ENCODE measurements at places on chromosomes 5 and 9.

- DNase-seq, result no peak
Measured at GRCh38 chr9:124248066-124248465, 9.7 kb upstream of the NEK6 start.

DNA sequence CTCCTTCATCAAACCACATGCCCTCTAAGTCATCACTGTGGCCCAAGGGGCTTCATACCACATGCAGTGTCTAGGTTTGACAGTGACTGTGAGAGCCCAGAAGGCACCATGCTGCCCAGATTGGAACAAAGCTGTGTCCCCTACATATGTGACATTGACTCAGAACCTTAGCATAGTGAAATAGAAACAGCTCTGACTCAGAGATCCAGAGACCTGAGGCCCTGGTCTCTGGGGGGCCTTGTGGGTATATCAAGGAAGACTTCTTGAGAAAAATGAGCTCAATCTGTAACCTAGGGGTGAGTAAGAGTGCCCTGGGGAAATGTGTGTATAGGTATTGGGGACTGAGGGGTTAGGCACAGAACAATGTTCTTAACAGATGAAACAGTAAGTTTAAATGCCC, 7.1 kb upstream of the ENTREP1 start:
- no peak for DNase-seq

DNA sequence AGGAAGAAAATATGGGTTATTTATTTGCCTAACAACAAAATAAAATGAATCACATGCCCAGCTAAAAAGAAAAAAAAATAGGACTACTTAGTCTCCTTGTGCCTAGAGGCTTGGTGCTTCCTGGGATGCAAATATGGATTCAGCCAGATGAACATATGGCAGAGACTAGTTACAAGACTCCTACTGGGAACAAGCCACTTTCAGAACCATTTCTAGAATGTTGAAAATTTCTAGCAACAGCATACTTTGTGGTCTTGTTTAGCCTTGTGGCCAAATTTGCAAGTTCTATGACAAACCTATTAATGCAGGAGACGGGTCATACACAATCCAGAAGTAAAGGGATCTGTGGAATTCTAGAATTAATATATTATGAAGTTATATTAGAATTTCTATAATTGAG, 198.7 kb downstream of the CHSY3 start:
- DNase-seq, result no peak

DNA sequence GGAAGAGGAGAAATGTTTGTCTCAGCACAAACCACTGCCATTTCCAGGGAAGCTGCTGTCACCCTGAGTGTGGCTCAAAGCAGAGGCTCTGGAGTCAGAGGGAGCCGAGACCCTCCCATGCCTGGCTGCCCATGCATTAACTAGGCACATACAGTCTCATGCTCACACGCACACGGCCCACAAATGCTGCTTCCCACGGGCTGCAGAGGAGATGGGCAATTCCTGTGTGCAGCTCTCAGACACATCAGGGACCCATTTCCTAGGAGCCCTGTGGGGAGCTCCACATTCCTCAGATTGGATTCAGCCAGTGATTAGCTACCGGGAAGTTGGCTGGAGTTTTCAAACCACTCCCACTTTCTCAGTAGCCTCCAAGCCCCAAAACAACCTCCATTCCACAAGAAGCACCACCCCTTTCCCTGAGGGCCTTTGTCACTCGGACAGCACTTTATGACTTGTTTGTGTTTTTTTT, 9.1 kb upstream of the PTGES start:
- DNase-seq, result no peak

GRCh38 chr5:36635721-36636390, 29.4 kb downstream of the SLC1A3 start:
- no peak for DNase-seq

- DNase-seq, result no peak
Measured at GRCh38 chr9:135117281-135117680, 29.8 kb downstream of the OLFM1 start.

DNA sequence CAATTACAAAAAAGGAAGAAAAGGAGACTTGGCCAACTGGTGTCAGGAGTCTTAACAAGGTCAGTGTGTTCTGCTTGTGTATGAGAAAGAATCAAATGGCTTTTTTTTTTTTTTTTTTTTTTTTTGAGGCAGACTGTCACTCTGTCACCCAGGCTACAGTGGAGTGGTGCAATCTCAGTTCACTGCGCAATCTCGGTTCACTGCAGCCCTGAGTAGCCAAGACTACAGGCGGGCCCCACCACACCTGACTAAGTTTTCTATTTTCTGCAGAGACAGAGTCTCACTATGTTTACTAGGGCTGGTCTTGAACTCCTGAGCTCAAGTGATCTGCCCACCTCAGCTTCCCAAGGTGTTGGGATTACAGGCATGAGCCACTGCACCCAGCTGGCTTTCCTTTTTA, 3.1 kb upstream of the IL7R start:
- no peak for DNase-seq

Measured in D721Med (cell line).